Islet precursor cell (in vitro differentiated cells): ENCODE measurements at places on chromosomes 5 and 9.
A peak's percentile ranks its signal among the peaks of the same experiment; 100 is the strongest.

DNA sequence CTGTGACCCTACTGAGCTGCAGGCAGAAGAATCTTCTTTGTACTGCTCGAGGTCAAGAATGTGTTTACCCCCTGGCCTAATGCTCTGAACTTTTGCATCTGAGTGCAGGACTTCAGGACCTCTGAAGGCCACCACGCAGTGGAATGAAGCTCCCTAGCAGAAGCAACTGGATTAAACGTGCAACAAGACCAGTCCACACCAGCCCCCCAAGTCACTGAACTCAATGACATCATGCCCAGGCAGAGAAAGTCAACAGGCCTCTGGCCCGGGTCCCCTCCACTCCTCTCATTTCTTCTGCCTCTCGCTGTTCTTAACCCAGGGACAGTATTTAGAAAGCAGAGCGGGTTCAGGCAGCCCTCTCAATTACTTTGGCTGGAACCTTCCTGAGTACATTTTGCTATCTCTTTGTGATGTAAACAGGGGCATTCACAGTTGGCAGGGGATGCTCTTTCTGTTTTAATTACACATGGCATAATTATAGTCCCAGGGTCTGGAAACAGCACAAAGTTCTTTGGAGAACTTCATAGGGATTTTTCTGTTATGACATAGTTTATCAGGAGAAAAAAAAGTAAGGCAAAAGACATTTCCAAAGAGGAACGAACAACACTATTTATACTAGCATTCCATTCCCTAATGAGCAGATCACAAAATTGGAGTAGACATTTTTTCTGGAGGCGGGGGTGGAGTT is 108.2 kb upstream of the SPATA31D4 start:
- no peak for DNase-seq

- peak; percentile 41 for DNase-seq
These were observed 3.8 kb upstream of the LCN1 start for GRCh38 chr9:135517407-135517822.

DNA sequence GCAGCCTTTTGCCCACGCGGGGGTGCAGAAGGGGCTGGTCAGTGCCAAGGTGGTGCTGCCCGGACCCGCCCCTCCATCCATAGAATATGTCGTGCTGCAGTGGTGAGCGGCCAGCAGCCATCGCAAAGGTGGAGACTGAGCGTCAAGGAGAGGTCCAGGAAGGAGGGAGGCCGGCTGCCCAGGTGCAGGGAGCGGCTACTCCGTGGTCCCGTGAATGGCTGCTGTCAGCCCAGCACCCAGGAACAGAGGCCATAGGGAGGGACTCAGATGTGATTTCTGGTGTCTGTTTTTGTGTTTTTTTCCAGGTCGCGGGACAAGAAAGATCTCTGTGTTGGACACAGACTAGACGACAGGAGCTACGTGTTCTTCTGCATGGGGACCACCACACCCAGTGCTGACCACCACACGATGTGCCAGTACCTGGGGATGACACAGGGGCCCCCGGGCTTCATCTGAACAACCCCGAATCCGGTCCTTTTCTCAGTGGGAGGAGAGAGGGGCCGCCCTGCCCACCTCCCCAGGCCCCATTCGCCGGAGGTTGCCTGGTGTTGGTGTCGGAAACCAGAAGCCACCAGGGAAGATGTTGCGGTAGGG is 29.0 kb downstream of the PAEP start:
- no peak for DNase-seq

DNA sequence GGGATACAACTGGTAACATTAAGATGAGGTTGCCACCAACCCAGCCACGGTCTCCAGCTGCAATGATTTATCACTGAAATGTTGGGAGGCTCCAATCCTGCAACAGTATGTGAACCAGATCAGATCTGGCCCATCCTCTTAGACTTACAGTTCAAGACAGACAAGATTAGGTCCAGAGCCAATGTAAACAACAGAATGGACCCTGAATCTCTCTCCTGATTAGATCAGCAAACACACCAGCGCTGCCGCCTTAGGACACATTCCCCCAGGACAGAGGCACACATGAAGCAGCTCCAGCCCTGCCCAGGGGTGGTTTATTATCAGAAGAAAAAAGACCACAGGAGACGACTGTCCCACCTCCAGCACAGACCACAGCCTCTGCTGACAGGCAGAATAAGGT is 82.1 kb downstream of the SLIT3 start:
- DNase-seq, result peak; percentile 83

DNA sequence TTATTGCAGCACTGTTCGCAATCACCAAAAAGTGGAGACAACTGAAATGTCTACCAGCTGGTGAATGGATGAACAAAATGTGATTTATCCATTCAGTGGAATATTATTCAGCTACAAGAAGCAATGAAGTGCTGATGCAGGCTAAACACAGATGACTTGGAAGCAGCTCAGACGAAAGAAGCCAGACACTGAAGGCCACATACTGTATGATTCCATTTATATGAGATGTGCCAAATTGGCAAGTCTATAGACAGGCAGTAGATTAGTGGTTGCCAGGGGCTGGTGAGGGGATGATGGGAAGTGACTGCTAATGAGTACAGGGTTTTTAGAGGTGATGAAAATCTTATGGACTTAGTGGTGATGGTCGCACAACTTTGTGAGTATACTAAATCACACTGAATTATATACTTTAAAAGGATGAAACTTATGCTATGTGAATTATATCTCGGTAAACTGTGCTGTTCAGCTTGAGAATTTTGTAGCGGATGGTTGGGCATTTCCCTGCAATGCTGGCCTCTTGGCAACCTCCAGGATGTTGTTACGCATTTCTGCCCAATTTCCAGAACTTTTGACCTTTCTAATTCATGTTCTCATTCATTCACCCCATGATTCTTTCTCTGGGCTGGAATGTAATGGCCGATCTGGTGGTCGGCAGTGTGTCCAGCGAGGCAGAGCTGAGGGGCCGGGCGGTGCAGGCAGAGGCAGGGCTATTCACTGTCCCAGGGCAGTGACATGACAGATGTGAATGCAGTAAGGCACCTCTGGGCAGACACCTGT is 22.0 kb upstream of the WNK2 start:
- DNase-seq, result no peak

GRCh38 chr5:912280-913091 is 19.8 kb downstream of the TRIP13 start:
- peak; percentile 81 for DNase-seq

- no peak for DNase-seq
These were observed 36.5 kb upstream of the SYNPO start for GRCh38 chr5:150604010-150604409.

GRCh38 chr9:137064027-137064879 is 6.1 kb downstream of the SAPCD2 start:
- peak; percentile 78 for DNase-seq

DNA sequence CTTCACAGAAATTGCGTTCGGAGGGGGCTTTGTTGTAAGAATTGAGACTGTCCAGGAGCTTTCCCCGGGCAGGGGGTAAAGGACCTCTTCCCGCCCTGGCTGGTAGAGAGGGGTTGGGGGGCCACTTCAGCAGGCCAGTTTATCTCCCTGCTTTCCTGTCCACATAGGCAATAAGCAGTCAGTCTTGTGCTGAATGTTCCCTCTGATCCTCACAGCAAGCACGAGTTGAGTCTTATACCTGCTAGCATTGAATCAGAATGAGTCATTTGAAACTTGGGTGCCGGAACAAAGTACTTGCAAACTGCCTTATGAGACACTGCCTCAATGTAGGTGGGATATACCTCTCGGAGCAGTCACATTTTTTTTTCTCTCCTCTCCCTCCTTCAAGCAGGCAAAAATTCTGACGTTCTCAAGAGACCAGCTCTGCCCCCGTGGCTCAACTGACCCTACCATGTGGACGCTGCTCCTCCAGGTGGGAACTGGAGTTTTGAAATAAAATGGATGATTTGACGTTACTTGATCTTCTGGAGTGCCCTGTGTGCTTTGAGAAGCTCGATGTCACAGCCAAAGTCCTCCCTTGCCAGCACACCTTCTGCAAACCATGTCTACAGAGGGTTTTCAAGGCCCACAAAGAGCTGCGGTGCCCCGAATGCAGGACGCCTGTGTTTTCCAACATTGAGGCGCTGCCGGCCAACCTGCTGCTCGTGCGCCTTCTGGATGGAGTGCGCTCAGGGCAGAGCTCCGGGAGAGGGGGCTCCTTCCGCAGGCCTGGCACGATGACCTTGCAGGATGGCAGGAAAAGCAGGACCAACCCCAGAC is 1.3 kb downstream of the SH3RF2 start:
- DNase-seq, result peak; percentile 80

DNA sequence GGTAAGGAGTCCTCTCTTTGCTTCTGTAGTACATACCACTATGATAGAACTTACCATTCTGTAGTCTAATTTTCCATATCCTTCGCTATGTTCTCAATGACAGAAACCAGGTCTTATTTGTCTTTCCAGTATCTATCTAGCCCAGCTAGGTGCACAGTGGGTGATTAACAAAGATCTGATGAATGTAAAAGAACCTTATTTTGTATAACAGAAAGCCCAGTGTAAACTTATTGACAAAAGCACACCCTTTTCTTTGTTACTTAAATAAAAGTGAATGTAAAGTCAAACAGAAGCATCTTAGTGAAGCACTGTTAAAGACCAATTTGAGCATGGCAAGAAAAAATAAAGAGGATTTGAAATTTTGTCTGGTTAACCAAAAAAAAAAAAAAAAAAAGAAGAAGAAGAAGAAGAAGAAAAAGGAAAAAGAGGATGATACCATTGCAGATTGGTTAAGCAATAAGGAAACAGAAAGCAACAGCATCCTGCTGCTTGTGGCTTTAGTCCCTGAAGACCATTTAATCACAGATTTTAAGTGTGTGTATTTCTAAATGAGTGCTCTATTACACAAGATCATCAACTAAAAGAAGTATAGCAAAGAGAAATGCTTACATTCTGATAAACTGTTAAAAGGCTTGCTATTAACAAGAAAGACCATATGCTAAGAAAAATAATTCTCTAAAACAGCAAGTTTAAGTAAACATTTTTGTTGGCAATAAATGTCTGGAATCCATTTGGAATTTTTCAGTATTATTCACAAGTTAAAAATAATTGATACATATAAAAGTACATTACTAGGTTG is 21.2 kb downstream of the MEGF9 start:
- no peak for DNase-seq

- peak; percentile 46 for DNase-seq
These were observed 1.1 kb downstream of the NIPAL4 start for GRCh38 chr5:157460921-157461792.

DNA sequence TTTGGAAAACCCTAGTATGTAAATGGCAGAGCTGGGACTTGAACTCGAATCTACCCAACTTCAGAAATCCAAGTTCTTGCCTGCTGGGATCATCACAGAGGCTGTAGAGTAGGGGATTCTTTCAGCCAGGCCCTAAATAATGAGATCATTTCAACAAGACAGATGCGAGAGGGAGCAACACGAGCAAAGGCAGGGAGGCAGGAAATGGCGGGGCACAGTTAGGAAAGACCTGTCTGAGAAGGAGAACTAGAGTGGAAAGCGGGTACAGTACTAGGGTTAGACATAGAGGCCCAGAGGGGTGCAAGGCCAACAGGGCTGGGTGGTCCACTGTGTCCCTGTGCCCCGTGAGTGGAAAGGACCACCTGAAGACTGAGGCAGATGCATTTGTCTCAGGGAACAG is 46.1 kb downstream of the MVB12B start:
- no peak for DNase-seq

DNA sequence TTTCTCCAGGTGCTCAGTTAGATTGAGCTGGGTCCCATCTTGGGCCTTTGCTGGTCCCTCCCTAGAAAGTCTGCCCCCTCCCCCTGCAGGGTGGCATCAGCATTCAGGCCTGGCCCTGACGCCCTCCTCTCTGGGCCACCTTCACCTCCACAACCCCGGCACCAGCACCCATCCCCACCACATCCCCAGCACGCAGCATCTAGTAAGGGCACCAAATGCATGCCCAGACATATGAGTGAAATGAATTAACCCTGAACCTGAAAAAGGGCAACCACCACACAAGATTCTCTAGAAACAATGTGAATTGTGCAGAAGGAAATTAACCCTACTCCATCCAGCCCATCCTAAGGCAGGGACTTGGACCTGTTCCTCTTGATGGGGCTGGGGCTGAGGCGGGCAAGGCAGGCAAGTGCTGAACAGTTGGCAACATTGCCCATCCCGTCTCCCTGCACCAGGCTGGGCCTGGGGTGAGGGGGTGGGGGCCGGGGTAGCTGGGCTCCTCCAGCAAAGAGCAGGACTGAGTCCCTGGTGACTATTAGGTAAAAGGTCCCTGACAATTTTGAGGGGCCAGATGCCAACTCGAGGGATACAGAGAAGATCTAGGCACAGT is 125.9 kb downstream of the KCNIP1 start:
- DNase-seq, result no peak

DNA sequence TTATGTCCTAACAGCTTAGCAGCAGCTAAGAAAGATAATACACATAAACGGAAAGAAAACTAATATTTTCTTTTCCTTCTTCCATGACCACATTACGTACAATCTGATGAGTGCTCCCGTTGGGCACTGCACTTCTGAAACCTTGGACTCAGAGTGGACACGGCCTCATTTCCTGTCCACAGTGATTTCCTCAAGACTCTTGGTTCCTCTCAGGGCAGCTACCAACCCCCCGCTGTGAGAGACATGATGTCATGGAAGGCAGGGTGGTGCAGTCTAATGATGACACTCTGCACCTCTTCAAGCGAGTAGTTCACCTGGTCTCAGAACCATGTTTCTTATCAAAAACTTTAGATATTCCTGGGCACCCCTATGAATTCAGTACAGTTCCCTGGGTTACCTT is 68.7 kb upstream of the CTSL start:
- peak; percentile 32 for DNase-seq

GRCh38 chr5:2658447-2658846 is 93.0 kb downstream of the IRX2 start:
- DNase-seq, result no peak

DNA sequence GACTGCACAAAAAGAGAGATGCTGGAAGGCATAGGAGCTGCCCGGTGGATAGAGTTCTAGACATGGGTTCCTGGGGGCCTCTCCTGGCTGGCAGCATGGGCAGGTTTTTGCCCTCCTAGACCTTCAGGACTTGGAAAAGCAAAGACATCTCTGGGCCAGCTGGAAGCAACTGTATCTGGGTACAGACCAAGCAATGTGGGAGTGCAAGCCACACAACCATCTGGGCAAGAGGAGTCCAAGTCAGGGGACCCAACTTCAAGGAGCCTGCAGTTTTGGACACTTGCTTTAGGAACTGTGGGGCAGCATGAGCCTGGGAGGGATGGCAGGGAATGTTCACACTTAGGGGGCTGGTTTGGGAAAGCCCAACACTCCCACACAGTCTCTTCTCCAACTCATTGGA is 323.3 kb downstream of the GADD45G start:
- no peak for DNase-seq

- DNase-seq, result no peak
These were observed 34.6 kb upstream of the IPPK start for GRCh38 chr9:92704528-92704927.

GRCh38 chr5:80703747-80704146 is 49.0 kb upstream of the DHFR start:
- no peak for DNase-seq

DNA sequence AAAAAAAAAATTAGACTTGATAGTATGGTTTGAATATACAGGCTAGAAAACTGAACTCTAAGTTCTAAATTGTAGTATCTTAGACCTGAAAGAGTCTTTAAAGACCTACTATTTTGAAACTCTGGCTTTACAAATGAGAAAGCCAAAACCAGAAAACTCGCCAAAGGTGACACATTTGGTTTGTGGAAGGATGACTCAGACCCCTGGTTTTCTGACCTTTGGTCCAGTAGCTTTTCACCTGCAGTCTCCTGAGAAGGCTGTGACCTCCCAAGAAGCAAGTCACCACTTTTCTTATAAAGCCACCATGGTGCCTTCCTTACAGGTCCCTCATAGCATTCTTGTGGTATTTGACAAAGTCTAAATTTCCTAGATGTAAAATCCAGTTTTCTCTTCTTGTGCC is 102.1 kb upstream of the CEP78 start:
- DNase-seq, result no peak
